ENCODE measurements at places on chromosomes 2 and 18. TPM values are rescaled to one million over a fixed set of nuclear protein-coding genes. Genes with fewer than 3 reads are reported as not detected.
A peak's percentile ranks its signal among the peaks of the same experiment; 100 is the strongest.

GRCh38 chr2:238952261-238952919, 104.5 kb downstream of the TWIST2 start:
- no peak for DNase-seq

DNA sequence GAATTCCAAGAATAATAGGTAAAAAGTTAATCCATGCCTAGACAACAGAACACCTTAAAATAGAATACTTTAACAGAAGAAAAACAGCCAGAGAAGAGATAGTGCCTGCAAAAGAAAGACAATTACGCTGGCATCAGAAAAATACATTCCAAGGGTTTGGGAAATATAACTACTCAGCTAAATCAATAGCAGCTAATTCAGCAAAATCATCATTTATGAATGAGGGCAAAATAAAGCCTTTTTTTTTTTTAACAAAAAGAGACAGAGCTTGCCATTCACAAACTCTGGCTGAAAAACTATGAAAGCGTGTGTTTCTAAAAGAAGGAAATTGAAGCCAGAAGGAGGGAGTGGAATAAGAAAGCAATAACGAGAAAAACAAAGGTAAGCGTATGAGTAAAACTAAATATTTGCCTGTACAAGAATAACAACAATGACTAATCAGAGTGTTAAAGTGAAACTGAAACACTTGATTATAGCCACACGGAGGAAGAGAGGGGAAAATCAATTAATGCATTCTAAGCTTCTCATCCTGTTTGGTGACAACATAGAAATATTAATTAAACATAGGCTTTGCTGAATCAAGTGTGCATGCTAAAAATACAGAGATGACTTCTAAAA, 90.2 kb downstream of the EHD3 start:
- DNase-seq = peak; percentile 9

DNA sequence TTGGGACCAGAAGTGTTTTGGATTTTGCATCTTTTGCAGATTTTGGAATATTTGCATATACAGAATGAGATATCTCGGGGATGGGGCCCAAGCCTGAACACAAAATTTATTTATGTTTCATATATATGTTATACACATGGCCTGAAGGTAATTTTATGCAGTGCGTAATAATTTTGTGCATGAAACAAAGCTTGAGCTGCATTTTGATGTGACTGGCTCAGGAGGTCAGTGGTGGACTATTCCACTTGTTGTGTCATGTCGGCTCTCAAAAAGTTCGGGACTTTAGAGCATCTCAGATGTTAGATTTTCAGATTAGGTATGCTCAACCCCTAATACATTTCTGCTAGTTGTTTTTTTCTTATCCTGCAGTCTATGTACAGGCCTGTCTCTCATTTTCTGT, 145.4 kb downstream of the FAM210A start:
- no peak for DNase-seq

DNA sequence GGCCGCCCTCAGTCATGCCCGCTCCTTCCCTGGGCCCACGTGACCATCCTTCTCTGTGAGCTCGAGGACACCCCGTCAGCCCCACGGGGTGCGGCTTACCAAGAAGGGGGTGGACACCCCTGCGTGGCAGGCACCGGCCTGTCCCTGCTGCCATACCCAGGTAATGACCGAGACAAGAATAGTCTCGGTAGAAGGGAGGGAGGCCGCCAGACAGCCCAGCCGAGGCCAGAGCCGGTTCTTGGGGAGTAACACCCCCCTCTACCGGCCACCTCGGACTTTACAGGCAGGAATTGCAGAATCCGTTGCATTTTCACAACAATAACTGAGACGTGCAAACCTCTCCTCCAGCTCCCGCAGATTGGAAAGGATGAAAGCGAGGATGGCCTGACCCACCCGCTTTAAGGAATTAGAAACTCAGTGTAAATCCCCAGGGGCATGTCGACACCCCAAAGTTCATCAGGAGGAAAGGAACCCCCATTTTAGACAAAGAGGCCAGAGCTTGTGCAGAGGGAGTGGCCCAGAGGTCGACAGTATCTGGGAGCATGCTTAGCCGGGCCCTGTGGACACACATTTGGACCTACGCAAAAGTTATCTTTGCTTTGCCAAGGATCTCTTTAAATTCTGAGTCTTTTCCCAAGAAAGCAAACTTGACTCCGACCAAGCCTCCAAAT, 60.1 kb upstream of the GLI2 start:
- peak; percentile 49 for DNase-seq

DNA sequence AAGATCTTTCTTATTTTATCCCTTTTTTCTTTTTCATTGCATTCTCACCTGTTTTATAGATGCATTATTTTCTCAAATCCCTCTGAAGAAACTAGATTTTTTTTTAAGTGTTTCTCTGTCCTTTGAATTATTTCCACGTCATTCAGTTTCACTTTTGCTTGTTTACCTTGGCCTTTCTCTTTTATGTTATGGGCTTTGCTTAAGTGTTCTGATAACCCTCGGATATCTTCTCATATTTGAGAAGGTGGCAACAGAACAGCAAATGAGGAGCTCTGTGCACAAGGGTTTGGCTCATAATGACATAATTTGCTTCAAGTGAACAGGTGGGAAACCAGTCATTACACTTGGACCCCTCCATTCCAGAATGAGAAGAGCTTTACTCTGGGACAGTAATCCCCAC, 111.9 kb downstream of the C1D start:
- DNase-seq = no peak

DNA sequence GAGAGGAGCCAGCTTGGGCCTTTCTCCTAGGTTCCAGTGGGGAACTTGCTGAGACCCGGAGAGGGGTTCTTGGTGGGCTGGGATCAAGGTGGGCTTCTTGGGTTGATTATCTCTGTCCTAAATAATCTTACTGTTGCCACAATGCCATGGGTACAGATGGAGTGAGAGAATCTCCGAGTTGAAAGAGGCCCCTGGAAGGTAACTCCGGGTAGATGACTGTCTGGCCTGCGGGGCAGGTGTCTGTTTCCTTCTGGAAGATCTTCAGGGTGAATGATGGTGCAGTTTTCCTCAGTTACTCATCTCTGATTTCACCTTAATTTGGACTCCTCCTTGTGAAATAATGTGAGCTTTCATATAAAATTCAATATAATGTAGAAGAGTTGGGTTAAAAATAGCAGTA, 159.4 kb downstream of the ACTR3 start:
- DNase-seq = no peak

DNA sequence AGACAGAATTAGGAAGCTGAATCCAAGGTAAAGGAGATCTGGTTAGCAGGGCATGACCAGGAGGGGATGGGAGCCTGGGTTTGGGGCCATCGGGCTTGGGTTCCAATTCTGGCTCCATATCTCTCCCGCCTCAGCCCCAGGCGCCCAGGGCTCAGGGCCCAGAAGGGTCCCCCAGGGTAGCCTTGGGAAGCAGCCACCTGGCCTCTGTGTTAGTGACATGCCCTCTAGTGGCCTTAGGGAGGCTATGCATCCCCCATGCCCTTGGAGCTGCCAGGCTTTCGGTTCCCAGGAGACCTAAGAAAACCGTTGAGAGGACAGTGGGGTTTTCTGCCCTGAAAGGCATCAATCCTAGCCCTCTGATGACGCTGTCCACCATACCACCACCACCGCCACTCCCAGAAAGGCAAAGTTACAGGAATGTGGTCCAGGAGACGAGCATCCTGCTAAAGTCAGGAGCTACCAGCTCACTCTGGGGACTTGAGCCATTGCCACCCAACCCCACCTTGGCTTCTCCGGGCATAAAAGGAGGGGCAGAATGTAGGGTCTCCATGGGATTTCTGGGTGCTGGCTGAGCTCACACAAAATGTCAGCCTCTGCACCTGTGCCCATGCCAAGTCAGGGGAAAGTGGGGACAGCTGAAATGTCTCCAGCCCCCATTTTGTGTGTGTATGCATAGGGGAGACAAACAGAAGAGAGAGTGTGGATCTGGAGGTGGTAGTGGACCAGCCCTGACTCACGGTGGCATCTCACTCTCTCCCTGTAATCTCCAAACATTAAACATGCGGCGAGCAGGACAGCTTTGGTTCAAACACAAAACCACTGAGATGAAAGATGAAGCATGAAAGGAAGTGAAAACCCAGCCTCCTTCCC, 56.5 kb downstream of the EMX1 start:
- peak; percentile 59 for DNase-seq

GRCh38 chr2:217788669-217789002, 214.2 kb downstream of the TNS1 start:
- DNase-seq = peak; percentile 1

GRCh38 chr2:71727562-71727961, 274.2 kb downstream of the DYSF start:
- no peak for DNase-seq

- no peak for DNase-seq
These were observed 108.8 kb upstream of the HAAO start for GRCh38 chr2:42901076-42901640.

GRCh38 chr2:113183703-113184102, 9.9 kb downstream of the PSD4 start:
- no peak for DNase-seq

DNA sequence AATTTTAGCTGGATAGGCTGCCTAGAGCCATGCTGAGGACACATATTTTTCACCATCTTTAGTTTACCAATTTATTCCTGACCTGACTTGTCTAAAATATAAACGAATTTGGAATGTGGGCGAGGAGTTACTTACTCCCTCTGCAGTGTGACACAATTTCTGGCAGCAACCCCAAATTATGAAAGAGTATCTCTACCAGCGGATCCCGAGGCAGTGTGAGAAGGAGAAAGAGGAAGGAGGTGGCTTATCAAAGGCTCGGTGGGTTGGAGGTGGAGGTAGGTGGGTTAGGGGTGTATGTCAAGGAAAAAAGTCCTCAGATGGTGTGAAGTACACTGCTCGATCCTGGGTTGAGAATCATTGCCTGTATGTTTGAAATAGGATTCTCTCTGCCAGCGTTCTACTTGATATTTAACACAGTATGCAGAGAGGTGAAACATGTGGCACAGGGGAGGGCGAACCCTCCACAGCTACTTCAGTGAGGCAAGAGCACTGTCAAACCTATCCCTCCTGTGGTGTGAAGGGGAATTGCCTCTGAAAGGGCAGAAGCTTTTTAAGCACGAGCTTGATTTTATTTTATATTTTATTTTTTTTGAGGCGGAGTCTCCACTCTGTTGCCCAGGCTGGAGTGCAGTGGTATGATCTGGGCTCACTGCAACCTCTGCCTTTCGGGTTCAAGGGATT, 76.0 kb downstream of the RFTN2 start:
- DNase-seq = peak; percentile 27

- DNase-seq = no peak
These were observed 87.6 kb downstream of the SEMA4F start for GRCh38 chr2:74741629-74742028.

Gene CCDC150
- total RNA-seq = 1.4 TPM

Gene UGT1A6
- total RNA-seq = 2.6 TPM

Gene ALLC
- not detected for total RNA-seq

Gene GAL3ST2
- total RNA-seq = not detected

Gene SFT2D3
- 8.3 TPM for total RNA-seq

Gene FBLN7
- total RNA-seq = not detected

Gene PELI1
- 5.5 TPM for total RNA-seq

Gene TNFRSF11A
- 0.17 TPM for total RNA-seq

Gene TACR1
- total RNA-seq = 0.14 TPM

Gene MAP2
- 5.3 TPM for total RNA-seq

Gene VWC2L
- total RNA-seq = not detected

Gene ANKRD36
- total RNA-seq = 4.2 TPM

Gene FAM161A
- total RNA-seq = 1.3 TPM

Gene MFSD6
- total RNA-seq = 6.6 TPM
